ENCODE measurements at places on chromosomes 3 and 15.

DNA sequence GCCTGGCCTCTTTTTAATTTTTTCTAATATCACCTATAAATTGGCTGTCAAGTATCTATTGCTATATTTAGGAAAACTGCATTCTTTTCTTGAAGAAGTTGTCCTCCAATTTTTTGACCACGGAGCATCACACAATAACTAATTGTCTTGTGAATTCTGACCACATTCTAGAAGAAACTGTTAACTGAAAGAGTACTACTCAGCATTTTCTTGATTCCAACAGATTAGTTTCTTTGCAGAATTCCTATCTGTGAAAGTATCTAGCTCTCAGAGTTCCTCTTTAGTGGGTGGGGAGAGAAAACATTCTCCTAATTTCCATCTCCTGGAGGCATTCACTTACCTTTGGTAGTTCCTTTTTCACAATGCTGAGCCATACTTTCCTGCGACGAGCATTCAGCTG, 31.1 kb downstream of the INO80 start:
- DNase-seq = no peak

DNA sequence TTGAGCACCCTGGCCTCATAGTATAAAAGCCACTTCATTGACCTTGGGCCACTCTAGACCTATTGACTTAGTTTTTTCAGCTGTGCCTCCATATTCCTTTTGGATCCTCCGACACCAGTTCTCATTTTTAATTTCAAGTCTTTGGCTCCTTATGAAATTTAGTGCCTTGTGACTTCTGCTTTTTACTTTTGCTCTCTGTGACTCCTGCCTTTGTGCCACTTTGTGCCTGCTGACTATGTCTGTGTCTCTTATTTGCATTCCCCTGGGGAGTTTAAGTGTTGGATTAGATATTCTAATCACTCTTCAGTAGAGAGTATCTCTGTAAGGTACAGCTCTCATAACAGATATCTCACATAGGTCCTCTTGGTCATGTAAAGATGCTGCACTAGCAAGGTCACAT, 39.6 kb upstream of the GPR149 start:
- no peak for DNase-seq

GRCh38 chr3:73827725-73828211, 203.0 kb upstream of the PDZRN3 start:
- no peak for DNase-seq

GRCh38 chr3:142863010-142863817, 25.7 kb downstream of the PCOLCE2 start:
- no peak for DNase-seq

DNA sequence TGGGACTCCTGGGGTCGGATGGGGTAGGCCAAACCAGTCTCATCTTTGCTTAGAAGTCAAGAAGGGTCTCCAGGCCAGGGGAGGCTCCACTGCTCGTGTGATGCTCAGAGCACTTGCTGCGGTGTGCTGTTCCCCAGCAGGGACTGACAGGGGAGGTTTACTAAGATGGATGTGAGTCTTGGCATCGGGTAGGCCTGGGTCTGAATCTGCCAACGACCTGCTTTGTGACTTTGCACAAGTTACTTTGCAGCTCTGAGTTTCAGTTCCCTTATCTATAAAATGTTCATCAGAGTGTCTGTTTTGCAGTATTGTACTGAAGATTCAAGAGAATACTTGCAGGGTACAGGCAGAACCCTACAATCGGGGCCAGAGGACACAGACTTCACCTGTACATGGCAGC, 17.3 kb upstream of the CDCP1 start:
- DNase-seq = no peak

DNA sequence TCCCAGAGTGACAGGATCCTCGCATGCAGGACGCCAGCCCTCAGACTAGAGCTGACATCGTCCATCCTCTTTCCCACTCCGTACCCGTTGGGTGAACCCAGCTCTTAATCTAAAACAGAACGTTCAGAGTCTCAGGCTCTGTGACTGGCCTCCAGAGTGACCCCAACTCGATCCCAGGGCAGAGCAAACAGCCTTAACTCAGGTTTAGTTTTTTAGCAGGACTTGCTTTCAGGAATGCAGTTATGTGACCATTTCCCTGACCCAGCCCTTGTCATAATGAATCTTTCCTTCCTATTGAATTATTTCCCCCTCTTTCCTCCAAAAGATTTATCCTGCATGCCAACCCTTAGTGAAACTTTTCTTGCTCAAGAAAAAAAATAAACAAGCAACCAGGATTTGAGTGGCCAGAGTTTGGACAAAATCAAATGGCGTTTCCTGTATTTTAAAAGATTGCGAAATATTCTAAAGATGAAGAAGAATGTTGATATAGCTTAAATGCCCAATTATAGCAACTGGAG, 47.8 kb upstream of the RARB start:
- DNase-seq = no peak

- no peak for DNase-seq
Observed at GRCh38 chr3:163605915-163606314, 1472.4 kb downstream of the SI start.

GRCh38 chr15:100570275-100570674, 31.7 kb downstream of the LINS1 start:
- DNase-seq = no peak

- DNase-seq = no peak
Observed at GRCh38 chr15:70186152-70186551, 88.4 kb upstream of the TLE3 start.

- no peak for DNase-seq
Observed at GRCh38 chr3:35817216-35817615, 177.9 kb downstream of the ARPP21 start.
